Stimulated activated CD4-positive, alpha-beta T cell treated with anti-CD3 and anti-CD28 coated beads, Interleukin-12 subunit alpha, Interleukin-12 subunit beta, amount 100 ng/mL, for 24 hours (primary cell): ENCODE measurements at places on chromosomes 7 and 10.

GRCh38 chr7:155752756-155753445 is 59.4 kb downstream of the SHH start:
- DNase-seq: no peak

DNA sequence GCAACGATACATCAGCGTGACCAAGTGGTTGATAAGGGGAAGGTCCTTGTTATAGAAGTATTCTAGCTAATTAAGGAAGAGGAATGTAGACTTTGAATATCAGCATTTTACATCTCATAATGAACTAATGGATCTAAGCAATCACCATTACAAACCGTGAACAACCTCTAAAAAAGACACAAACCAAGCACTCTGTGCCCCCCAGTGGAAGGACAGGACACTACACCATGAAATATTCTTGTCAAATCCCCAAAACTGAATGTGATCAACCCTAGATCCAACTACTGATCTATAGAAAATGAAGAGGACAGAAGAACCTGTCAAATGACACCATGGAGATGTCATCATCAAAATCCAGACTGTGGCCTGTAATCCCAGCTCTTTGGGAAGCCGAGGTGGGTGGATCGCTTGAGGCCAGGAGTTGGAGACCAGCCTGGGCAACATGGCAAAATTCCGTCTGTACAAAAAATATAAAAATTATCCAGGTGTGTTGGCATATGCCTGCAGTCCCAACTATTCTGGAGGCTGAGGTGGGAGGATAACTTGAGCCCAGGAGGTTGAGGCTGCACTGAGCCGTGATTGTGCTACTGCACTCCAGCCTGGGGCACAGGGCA is 111.3 kb upstream of the CARD11 start:
- DNase-seq: peak; percentile 44

GRCh38 chr10:132677096-132677472 is 108.9 kb downstream of the NKX6-2 start:
- no peak for DNase-seq

DNA sequence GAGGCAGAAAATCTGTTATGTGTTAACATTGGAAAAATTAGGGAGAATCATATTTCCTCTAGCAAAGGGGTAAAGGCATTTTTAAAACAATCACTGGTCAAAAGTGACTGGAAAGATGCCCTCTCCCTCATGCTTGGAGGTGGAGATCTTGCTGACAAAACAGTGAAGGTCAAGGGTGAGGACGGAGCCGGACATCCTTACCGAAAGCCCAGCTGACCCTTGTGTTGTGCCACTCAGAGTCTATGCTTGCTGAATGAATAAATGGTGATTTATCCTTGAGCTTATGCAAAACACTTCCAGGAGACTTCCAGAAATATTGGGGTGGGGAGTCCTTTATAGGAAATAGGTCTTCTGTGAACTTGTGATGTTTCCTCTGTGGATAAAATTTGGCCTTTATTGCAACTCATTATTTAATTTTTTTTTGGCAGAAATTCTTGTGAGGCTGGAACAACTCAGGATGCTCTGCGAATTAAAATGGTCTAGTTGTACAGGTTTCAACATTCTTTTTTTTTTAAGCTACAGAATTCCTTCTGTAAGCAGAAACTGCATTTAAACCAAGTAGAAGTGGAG is 28.3 kb upstream of the ELMO1 start:
- DNase-seq: no peak

DNA sequence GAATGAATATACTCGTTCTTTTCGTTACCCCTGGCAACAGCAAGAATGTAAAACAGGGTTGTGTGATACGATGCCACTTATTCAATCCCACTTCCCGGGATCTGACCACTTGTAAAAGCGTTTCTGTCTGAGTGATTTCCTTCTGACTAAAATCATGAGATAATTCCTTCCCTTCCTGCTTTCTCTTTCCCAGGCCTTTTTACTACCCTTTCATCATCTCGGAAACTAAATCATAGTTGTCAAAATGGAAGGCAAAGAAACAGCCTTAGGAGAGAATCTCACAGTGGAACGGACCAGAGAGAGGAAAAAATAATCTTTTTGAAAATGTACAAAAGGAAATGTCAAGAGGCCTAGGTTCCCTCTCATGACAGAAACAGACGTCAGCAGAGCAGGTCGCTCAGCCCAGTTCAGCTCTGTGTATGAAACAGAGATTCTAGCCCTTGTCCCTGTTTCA is 29.8 kb downstream of the DIP2C start:
- DNase-seq: no peak

DNA sequence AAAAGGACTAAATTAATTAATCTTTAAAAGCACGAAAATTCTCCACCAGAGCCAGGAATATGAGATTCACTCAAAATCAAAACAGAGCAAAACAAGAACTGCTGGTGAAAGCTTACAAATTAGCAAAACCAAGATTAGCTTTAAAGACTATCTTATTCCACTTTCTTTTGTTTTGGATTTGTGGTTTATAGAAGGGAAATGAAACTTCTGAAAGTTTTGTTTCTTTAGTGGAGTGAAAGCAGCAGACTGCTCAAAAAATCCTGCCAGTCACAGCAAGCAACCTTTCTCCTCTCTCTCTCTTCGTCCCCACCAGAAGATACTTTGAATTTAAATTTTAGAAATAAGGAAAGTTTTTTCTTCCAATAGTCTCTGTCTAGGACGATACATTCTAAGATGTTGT is 7.8 kb downstream of the ACTA2 start:
- DNase-seq: no peak

DNA sequence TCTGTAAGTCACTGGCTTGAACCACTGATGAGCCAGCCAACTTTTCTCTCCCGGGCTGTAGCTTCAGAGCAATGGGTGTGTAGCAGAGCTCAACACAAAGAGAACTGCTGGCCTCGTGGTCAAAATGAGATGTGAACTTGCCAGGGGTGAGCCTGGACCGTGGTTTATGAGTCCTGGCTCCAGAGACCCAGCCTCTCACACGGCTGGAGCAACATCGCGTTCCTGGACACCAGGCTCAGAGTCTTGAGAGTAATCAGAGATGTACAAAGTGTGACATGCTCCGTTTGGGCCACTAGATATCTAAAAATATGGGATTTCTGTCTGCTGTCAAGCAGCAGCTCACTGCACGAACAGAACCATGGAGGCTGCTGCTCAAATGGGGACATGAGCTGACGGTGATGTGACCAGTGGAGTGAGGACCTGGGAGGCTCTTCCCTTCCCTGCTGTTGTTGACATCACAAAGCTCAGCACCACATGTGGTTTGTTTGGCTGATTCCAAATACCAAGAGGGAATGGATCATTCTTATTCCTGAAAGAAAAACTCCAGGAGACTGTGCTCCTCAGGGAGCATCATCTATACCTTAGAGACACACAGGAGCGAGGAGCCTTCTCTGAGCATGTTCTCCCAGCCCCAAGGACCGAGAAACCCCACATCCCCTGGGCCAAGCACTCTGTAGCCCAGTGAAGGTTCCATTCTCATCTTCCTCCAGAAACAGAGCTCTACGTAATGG is 9.2 kb upstream of the SVIL start:
- no peak for DNase-seq

- DNase-seq: no peak
Measured at GRCh38 chr10:3807928-3808496, 23.0 kb upstream of the KLF6 start.

GRCh38 chr10:20598590-20598989 is 298.5 kb downstream of the NEBL start:
- DNase-seq: no peak

- DNase-seq: no peak
Measured at GRCh38 chr10:132349766-132350165, 17.8 kb downstream of the LRRC27 start.

DNA sequence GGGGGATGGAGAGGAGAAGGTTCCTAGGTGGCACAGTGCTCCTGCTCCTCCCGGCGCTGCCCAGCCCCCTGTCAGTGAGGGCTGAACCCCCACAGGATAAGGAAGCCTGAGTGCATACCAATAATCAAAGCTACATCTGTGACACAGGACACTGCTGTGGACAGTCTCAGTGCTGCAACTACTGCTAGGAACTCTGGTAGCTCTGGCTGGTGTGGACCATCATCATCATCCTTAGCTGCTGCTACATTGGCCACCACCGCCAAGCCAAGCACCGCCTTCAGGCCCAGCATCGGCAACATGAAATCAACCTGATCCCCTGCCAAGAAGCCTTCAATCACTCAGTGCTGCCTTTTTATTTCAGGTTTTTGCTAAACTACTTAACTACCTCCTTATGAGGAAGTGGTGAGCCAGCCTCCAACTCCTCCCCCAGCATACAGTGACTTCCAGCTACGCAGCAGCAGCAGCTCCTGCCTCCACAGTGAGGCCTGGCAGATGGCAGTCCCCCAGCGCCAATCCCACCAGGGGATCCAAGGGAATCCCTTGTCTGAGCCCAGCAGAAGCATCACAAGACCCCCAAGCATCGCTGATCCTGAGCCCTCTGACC is 32.1 kb upstream of the SLC26A4 start:
- DNase-seq: no peak

DNA sequence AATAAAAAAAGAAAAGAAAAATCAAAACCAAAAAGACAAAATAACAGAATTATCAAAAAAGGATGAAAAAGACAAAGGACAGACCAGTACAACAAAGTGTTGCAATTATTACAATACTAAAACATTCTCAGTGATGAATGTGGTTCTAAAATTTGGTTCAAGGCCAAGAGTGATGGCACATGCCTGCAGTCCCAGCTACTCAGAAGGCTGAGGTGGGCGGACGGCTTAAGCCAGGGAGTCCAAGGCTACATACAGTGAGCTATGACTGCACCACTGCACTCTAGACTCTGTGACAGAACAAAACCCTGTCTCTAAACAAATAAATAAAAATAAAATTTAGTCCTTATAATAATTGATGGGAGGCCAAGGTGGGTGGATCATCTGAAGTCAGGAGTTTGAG is 14.5 kb downstream of the BAZ1B start:
- DNase-seq: no peak

- DNase-seq: no peak
Measured at GRCh38 chr7:35029311-35029710, 8.0 kb downstream of the DPY19L1 start.

DNA sequence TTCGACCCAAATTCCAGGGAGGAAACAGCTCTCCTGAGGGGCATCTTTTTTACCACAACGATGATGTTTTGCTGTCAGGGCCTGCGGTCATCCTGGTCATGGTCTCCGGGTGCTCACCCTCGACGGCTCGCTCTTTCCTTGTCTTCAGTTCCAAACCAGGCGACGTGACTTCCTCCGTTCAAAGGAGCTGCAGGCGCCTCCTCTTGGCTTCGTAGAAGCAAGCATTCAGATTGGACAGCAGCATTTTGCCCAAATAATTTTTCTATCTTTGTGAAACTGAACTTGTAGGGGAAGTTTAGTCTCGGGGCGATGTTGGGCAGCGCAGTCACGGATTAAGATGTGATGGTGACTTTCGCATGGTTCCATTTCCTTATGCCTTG is 208.9 kb downstream of the DNAJB6 start:
- DNase-seq: no peak

- DNase-seq: no peak
Measured at GRCh38 chr7:50867034-50867356, 84.3 kb upstream of the GRB10 start.

- DNase-seq: no peak
Measured at GRCh38 chr10:60942134-60942787, 1.7 kb downstream of the RHOBTB1 start.

DNA sequence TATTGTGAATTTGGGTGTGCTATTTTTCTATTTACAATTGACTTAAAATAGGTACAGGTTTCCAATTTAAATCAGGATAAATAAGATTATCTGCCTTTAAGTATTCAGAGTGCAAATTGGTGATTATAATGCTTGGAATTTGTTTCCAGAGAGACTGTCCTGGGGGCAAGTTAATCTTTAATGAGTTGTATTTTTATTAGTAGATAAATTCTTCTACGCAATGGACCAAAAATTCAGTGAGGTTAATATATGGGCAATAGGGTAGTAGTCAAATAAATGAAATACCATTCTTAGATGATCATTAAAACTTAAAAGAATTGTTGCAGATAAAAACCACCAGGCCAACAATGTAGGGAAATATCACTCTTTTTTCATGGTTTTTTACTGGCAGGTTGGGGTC is 3.4 kb downstream of the BICC1 start:
- no peak for DNase-seq

DNA sequence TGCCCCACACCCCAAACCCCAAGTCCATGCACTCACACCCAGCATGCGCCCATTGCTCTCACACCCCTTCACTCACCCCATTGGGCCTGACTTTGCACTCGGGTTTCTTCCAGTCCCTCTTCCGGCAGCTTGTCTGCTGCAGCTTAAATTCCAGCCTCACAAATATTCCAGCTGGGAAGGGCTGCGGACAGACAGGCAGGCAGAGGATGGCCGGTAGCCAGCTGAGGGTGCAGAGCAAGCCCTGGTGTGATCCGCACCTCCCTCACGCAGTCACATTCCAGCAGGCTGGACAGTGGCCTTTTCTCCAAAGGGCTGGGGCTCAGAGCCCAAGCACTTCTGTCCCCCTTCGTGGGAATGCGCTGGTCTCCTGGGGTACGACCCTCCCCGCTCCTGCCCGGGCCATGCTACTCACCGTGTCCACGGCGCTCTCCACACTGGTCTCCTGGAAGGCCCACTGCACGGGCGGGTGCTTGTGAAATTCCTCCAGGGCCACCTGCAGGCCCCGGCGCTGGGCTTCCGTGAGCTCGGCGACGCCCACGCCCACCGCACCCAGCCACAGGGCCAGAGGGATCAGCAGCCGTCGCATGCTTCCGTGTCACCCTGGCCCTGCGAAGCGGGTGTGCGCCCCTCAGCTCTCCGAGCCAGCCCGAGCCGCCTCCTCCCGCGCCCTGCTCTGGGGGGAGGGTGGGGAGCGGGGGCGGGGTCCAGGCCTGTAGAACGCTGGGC is 1.2 kb downstream of the RARRES2 start:
- DNase-seq: no peak

DNA sequence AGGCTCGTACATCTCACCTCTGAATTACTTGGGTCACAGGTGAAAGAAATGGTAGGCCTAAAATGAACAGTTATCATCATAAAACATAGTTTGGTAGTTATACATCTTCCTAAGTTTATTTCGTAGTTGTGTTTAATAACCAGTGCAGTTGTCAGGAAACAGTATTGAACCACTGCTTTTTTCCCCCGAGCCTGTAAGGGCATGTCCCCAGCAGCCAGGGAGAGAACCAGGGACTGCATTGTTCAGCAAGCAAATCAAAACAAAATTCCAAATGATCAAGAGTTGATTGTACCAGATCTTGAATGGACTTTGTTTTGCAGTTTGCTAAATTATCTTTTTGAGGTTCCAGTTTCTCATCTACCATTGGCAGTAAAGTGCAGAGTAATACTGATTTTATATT is 2.4 kb downstream of the EIF4H start:
- DNase-seq: no peak

DNA sequence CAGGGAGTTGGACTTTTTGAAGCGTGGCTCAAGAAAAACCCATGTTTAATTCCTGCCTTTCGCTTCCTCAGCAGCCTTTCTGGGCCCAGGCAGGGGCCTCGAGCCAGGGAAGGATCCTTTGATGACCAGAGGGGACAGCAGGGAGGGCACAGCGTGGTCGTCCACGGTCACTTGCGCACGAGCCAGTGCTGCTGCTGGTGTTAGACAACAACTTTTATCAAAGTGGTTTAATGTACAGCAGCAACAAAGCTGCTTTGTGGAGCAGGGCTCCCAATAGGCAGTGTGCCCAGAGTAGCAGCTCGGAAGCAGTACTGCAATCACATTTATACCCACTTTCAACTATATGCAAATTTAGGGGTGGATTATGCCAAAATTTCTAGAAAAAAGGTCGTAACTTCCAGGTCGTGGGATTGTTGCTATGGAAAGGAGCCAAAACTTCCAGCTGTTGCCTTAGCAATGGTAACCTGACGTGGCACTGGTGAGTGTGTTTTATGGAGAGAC is 6.1 kb downstream of the GIMAP1 start:
- no peak for DNase-seq

- no peak for DNase-seq
Measured at GRCh38 chr7:395643-396042, 105.7 kb downstream of the FOXL3 start.

- no peak for DNase-seq
Measured at GRCh38 chr7:141014125-141014523, 628 bp downstream of the MRPS33 start.
